ENCODE measurements at places on chromosomes 3 and 15.

GRCh38 chr3:29153811-29154210 lies 127.1 kb upstream of the RBMS3 start:
- DNase-seq: peak; percentile 14

GRCh38 chr15:65286069-65286703 lies 497 bp downstream of the PARP16 start:
- no peak for DNase-seq

- no peak for DNase-seq
Observed at GRCh38 chr3:45434996-45435395, 46.6 kb downstream of the LARS2 start.

DNA sequence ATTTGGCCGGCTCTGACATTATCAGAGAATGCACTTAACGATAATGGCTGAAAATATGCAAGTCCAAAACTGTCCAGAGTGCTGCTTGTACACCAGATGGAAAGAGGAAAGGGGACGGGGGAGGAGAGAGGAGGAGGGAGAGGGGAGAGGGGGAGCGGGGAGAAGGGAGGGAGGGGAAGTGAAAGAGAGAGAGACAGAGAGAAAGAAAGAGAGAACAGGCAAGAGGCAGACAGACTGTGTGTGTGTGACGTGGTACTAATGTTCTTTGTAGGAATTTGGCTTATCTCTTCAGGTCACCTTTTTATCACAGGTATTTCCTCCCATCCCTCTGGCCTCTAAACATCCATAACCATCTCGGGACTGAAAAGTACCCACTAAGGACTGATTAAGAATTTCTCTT lies 75.1 kb upstream of the LMOD3 start:
- DNase-seq: no peak

GRCh38 chr3:185362850-185363661 lies at the start of gene MAP3K13:
MAP3K13 (plus strand) TSS chr3:185363136; CDS start chr3:185428582, 65,446 bp downstream.
- no peak for DNase-seq

DNA sequence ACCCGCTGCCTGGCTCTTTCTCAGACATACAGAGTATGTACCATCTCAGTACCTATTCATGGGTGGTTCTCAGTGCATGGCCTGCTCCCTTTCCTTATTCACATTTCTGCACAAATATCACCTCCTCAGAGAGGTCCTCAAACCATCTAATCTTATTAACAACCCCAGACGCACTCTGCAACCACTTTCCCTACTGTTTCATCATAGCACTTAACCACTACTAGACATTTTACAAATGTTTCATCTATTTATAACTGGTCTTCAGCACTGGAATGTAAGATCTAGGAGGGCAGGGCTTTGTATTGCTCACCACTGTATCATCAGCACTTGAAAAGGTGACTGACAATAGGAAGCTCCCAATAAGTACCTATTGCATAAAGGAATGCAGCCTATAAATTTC lies 45.1 kb downstream of the TNIK start:
- DNase-seq: no peak
